Right lobe of liver (tissue), 6 donors: ENCODE measurements at places on chromosomes 1 and 21. TPM values are rescaled to one million over a fixed set of nuclear protein-coding genes. Genes with fewer than 3 reads are reported as not detected.
A peak's percentile ranks its signal among the peaks of the same experiment; 100 is the strongest.

DNA sequence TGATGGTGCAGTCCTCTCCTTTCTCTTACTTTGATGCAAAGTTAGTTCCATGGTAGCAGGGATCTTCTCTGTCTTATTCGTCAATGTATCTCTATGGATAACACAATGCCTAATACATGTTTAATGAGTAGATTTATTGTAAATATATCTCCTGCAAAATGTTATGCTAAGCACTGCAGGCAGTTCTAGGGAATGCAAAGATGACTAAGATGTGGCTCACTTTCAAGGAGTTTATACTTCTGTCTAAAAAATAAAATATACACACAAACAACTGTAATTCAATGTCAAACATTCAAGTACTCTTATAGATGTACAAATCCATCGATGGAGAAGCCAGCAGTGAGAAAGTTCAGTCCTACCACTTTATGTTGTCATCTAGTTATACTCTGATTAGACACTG lies 194.3 kb downstream of the KCTD3 start:
- no peaks in the 10 kb centered on the region for H3K4me1 ChIP-seq
- H3K27ac ChIP-seq: no peak overlapping the region
- no peaks in the 10 kb centered on the region for H3K27me3 ChIP-seq
- H3K4me3 ChIP-seq: no peak overlapping the region

The GJA4 gene
- total RNA-seq: 17.2 TPM

DNA sequence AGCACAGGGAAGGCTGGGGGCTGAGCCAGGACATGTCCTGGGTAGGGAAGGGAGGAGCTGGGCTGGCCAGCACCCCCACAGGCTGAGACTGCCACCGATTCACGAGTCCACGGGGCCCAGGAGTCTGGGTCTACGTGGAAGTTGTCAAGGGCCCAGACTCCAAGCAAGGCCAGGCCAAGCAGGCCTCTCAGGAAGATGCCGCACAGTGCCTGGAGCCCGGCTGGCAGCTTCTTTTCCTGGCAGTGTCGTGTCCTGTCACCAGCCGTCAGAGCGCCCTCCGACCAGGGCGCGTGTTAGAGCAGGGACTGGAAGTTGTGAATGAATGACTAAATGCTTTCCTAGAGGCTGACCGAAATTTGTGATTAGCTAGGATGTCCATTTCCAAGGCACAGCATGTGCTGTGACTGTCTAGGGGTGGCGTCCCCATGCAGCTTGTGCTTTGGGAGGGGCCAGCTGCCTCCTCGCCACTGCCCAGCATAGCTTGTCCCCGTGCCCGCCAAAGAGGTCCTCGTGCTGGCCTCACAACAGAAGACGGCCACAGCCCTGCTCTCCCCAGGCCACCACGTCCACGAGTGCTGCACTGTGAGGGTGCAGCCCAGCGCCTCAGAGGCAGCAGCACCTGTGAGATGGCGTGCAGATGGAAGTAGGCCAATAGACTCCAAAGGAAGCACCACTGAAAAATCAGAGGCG lies 147.4 kb upstream of the COL6A1 start:
- DNase-seq: no peak
- no peak overlapping the region for H3K27ac ChIP-seq
- no peaks in the 10 kb centered on the region for H3K36me3 ChIP-seq
- no peaks in the 10 kb centered on the region for H3K27me3 ChIP-seq

The ICOSLG gene
- total RNA-seq: 1.8 TPM

GRCh38 chr1:33094971-33095604 lies 14.1 kb downstream of the AZIN2 start:
- no peaks in the 10 kb centered on the region for H3K27me3 ChIP-seq
- no peaks in the 10 kb centered on the region for H3K36me3 ChIP-seq
- H3K4me1 ChIP-seq: no peaks in the 10 kb centered on the region

DNA sequence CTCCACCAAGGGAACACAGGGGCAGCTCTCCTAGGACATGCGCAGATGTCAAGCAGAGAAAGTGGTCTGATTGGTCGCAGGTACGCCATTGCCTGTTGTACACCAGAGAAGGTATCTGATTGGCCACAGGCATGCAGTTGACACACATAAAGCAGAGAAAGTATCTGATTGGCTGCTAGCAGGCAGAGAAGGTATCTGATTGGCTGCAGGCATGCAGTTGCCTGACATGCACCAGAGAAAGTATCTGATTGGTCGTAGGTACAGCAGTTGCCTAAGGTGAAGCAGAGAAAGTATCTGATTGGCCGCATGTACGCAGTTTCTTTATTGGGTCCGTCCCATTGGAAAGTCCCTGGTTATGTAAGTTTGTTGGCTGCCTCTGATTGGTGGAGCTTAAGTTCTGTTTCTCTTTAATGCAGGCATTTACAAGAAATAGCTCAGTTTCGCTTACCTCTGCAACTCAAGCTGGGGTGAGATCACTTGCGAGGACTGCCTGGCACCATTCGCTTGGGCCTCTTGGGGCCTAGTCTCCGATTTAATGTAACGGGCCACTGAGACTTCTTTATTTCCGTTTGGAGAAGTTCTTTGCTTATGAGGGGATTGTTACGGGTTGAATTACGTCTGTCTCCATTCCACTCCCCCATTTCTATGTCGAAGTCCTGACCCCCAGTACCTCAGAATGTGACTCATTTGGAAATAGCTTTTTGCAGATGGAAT lies 74.2 kb downstream of the SIK1 start:
- no peak overlapping the region for H3K4me3 ChIP-seq
- DNase-seq: no peak
- no peaks in the 10 kb centered on the region for H3K4me1 ChIP-seq
- H3K27me3 ChIP-seq: no peaks in the 10 kb centered on the region

The CFAP45 gene
- total RNA-seq: not detected

GRCh38 chr1:12215118-12215961 lies 14.5 kb upstream of the VPS13D start:
- H3K4me3 ChIP-seq: no peak overlapping the region
- DNase-seq: no peak
- H3K4me1 ChIP-seq: no peaks in the 10 kb centered on the region
- no peaks in the 10 kb centered on the region for H3K27me3 ChIP-seq
- H3K27ac ChIP-seq: no peak overlapping the region
- H3K36me3 ChIP-seq: no peaks in the 10 kb centered on the region

- H3K4me1 ChIP-seq: no peaks in the 10 kb centered on the region
- H3K27ac ChIP-seq: no peak overlapping the region
Observed at GRCh38 chr21:34560021-34560420, 48.0 kb upstream of the KCNE1 start.

DNA sequence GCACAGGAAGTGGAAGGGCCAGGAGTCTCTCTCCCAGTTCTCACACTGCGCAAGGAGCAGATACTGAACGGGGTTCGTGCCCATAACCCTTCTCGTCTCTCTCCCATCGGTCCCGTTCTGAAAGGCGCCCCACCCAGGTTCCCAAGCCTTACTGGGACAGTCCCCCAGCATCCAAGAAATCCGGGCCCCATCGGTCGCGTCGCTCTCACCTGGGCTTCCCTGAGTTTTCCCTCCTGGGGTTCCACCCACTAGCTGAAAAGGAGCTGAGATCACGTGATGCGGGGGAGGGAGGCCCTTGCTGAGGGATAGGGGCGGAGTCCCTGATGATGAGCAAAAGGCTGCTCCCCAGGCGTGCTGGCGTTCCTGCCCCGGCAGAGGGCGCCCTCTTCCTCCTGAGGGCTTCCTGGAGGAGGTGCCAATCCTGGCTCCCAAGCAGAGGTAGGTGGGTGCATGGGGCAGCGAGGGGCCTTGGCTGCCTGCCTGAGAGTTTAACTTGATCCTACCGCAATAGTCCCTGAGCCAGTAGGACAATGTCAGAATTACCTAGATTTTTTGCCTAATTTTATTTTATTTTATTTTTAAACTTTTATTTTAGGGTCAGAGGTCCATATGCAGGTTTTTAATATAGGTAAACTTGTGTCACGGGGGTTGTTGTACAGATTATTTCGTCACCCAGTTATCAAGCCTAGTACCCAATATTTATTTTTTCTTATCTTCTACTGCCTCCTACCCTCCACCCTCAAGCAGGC lies at the start of gene SPOCD1:
SPOCD1 (minus strand) TSS at position 271 of the 749 bp plus-strand sequence. CDS start 689 bp downstream, outside the sequence.
- no peaks in the 10 kb centered on the region for H3K4me1 ChIP-seq
- no peaks in the 10 kb centered on the region for H3K27me3 ChIP-seq
- H3K4me3 ChIP-seq: no peak within 1 kb of the TSS
- H3K36me3 ChIP-seq: no peaks in the 10 kb centered on the region
- no peak within 1 kb of the TSS for H3K27ac ChIP-seq

The SCNM1 gene
- total RNA-seq: 8.2 TPM

The PAPPA2 gene
- total RNA-seq: 3.1 TPM

DNA sequence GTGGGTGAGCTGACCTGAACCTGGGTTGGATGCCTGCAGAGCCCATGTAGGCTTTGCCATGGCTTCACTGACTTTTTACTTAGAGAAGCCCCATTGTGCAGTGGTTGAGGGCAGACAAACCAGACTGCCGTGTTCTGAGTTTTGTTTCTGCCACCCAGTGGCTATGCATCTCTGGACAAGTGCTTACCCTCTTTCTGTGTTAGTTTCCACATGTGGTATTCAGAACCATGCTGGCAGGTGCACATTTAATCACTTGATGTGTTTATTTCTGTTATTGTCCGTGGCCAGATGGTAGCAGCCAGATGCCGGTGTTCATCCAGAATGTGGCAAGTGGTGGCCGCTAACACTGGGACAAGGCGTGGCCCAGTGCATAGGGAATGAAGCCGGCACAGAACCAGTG lies 10.3 kb upstream of the PTPN7 start:
- no peaks in the 10 kb centered on the region for H3K36me3 ChIP-seq
- H3K4me1 ChIP-seq: peaks cover 3% of the 10 kb centered on the region
- H3K4me3 ChIP-seq: no peak overlapping the region
- DNase-seq: no peak

DNA sequence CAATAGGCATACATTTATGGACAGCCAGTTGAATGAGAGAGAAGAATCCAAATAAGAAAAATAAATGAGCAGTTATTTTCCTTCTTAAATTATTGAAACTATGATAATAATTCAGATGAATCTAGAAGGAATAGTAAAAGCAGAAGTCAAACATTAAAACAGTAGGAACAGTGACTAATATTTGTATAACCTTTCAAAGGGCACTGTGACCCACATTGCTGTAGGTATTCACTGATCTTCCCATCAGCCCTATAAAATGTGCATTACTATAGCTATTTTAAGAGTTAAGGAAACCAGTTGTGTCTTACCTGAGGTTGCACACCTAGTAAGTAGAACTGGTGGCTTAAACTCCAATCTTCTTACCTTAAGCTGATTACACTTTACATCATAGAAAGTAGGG lies 102.8 kb upstream of the ARTN start:
- H3K4me1 ChIP-seq: no peaks in the 10 kb centered on the region
- H3K27me3 ChIP-seq: no peaks in the 10 kb centered on the region
- DNase-seq: no peak
- no peak overlapping the region for H3K27ac ChIP-seq

- H3K4me1 ChIP-seq: no peaks in the 10 kb centered on the region
- DNase-seq: no peak
- H3K27me3 ChIP-seq: no peaks in the 10 kb centered on the region
- no peak overlapping the region for H3K27ac ChIP-seq
- no peaks in the 10 kb centered on the region for H3K36me3 ChIP-seq
Observed at GRCh38 chr1:59364037-59364436, 67.1 kb downstream of the FGGY start.

The RCSD1 gene
- total RNA-seq: 6.8 TPM

- no peak overlapping the region for H3K4me3 ChIP-seq
- H3K4me1 ChIP-seq: no peaks in the 10 kb centered on the region
- no peaks in the 10 kb centered on the region for H3K36me3 ChIP-seq
- DNase-seq: no peak
Observed at GRCh38 chr21:14541841-14542490, 4.1 kb downstream of the SAMSN1 start.

The VANGL2 gene
- total RNA-seq: 0.22 TPM

- H3K27me3 ChIP-seq: no peaks in the 10 kb centered on the region
- DNase-seq: no peak
- no peak overlapping the region for H3K27ac ChIP-seq
Observed at GRCh38 chr1:117150316-117150715, 28.8 kb upstream of the TRIM45 start.

The PCBP3 gene
- 0.77 TPM for total RNA-seq

The YBEY gene
- 14.0 TPM for total RNA-seq

The C1orf167 gene
- not detected for total RNA-seq

- H3K4me1 ChIP-seq: peaks cover 7% of the 10 kb centered on the region
- no peak overlapping the region for H3K27ac ChIP-seq
- no peak overlapping the region for H3K4me3 ChIP-seq
- no peaks in the 10 kb centered on the region for H3K27me3 ChIP-seq
- H3K36me3 ChIP-seq: no peaks in the 10 kb centered on the region
Observed at GRCh38 chr21:43321111-43321510, 105.8 kb downstream of the SIK1 start.

DNA sequence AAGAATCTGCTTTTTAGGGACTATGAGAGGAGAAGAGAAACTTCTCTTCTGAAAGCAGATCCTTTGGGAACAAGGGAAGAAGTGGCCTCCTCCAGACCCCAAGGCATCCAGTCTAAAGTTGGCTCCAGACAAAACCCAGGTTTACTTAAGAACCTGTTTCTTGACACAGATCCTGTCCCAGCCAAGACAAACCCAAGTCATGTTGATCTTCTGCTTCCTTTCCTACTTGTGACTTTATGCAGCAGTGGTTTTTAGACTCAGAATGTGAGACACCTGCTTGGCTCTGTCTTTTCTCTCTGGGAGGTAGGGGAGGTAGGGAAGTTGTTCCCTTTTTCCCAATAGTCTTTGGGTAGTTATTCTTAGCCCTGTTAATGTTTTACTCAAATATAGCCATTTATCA lies 38.3 kb downstream of the ELAPOR1 start:
- no peak overlapping the region for H3K27ac ChIP-seq
- no peaks in the 10 kb centered on the region for H3K36me3 ChIP-seq
- H3K4me3 ChIP-seq: no peak overlapping the region
- no peaks in the 10 kb centered on the region for H3K27me3 ChIP-seq
- no peak for DNase-seq

- DNase-seq: no peak
- no peaks in the 10 kb centered on the region for H3K27me3 ChIP-seq
- H3K4me3 ChIP-seq: no peak overlapping the region
Observed at GRCh38 chr1:6972399-6972798, 187.1 kb downstream of the CAMTA1 start.

The TIE1 gene
- total RNA-seq: 5.8 TPM

DNA sequence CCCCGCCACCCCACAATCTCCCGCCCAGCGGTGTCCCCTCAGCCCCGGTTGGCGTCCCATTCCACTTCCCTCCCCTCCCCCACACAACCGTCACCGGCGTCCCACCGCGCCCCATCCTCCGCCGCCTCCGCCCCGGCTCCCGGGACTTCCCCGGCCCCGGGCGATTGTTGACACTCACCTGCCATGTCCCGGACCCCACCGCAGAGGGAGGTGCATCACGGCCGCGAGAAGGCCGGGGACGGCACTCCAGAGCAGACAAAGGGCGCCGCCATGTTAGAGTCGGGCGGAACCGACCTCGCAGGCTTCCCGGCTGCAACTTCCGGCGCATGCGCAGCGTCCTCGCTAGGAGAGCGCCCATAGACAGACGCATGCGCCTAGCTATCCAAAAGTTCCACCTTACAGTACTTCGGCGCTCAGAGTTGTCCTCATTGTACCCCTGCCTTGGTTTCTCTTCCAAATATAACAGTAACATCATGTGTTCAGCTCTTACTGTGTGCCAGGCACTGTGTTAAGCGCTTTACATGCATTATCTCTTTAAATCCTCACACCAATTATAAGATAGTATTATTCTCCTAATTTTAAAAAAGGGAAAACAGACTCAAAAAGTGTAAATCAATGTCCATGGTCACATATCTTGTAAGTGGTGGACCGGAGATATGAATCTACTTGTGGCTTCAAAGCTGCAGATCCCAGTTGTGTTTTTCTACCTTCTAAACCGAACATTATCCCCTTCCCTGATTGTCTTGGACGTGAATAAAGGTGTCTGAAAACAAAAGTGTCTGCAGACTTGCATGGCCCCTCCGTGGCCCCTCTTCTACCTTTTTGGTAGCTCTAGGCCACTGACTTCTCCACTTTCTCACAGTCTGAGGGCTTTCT lies at the start of gene ZBTB17:
ZBTB17 (minus strand) TSS at position 297 of the 876 bp plus-strand sequence. CDS start 27,606 bp downstream, outside the sequence.
- no peaks in the 10 kb centered on the region for H3K4me1 ChIP-seq
- H3K36me3 ChIP-seq: no peaks in the 10 kb centered on the region
- DNase-seq: peak; percentile 96
- H3K27ac ChIP-seq: peak within 1 kb of the TSS; percentile 83

The KCNJ6 gene
- not detected for total RNA-seq

The NOTCH2 gene
- total RNA-seq: 46.0 TPM
